ELR (cell line): ENCODE measurements at places on chromosomes 12 and 14.
A peak's percentile ranks its signal among the peaks of the same experiment; 100 is the strongest.

GRCh38 chr12:130916241-130916911 lies 37.3 kb upstream of the ADGRD1 start:
- peak; percentile 33 for DNase-seq

DNA sequence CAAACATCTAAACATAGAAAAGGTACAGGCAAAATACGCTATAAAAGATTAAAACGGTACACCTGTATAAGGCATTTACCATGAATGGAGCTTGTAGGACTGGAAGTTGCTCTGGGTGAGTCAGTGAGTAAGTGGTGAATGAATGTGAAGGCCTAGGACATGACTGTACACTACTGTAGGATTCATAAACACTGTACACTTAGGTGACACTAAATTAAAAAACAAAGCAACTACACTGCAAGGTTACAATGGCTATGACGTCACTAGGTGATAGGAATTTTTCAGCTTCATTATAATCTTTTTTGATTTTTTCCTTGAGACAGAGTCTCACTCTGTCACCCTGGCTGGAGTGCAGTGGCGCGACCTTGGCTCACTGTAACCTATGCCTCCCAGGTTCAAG lies 269.2 kb downstream of the KSR2 start:
- peak; percentile 11 for DNase-seq

- DNase-seq = no peak
Measured at GRCh38 chr12:125149160-125150108, 84.2 kb downstream of the AACS start.

DNA sequence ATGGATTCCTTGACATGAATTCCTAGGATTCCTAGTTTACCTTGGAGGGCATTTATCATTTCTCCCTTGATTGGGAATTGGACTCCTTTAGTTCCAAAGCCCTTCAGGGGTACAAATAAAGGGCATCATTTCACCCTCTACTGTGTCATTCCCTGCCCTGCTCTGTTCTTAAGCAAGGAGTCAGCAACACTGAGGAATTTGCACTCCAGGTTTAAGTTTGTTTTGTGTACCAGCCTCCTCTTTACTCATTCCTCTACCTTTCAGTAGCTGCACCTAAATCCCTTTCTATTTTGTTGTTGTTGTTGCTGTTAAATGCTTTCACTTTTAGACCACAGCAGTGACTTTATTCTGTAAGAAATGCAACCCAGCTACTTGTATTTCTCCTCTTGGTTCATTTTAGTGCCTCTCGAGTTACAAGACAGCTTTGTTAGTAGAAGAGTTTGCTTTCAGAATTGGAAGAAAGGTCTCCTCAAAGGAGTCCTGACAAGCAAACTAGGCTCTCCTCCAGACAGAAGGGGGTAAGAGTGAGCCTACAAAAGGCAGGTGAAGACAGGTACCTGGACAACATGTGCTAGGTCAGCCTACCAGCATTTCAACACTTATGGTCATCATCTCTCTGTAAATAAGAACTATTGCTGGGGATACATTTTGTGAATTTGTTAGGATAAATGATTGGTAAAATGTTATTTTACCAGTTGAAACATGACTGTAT lies 90.0 kb downstream of the RMST start:
- DNase-seq = no peak

DNA sequence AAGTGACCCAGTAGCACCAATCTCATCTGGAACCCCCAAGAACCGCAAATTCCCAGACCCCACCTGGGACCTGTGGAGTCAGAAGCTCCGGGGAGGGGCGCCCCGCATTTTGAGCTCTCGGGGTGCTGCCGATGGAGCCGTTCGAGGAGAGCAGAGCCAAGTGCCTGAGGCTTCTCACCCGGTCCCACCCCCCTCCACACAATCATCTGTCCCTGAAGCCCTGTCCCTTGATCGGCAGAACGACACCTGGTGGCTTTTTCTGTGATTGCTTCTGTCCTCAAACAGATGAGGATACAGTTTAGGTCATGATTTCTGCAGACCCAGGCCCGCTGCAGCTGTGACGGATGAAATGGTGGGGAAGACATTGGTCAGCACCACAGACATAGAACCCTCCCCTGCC lies 74.7 kb downstream of the NOC4L start:
- no peak for DNase-seq

DNA sequence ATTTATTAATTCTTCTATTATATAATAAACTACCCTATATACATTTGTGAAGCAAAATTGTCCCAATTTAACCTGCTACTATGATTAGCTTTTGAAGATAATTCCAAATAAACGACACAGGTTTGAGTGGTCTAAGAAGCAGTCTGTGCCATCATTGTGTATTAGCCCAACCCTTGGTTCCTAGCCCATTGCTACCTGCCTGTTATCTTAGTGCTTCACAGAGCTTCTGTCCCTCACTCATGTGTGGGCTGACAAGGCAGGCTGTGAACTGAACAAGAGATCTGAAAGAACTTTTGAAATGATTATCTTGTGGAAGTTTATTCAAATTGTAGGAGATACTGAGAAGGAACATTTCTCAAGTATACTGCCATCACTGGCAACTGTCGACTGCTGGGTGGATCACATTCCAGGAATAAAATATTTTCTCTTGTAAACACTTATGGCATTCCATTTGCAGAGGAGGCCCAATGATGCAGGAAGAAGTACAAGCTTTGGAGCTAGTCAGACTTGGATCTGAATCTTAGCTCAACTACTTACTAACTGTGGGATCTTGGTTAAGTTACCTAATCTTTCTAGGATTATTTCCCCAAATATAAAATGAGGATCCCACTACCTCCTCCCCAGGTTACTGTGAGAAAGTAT lies 7.8 kb upstream of the MTERF2 start:
- DNase-seq = no peak

DNA sequence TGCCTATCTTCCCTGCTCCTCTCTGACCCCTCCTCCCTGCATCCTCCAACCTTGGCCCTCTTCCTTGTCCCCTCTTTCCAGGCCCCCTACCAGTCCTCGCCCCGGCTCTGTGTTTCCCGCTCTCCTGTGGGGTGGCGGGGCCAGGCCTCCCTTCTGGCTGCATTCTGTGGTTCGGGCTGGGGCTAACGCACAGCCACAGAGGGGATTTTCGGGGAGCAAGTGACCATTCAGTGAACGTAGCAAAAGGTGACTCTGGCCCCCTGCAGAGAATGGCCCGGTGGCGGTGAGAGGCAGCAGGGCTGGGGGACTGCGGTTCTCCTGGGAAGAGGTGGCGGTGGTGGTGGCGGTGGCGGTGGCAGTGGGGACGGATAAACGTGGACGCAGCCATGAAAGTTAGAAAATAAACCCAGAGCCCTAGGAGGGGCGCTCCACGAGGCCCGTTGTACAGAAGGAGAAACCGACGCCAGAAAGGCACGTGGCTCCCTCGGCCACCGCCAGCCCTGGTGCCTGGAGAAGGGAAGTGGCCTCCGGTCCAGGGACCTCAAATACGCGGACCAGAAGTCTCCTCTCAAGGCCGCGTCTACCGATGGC lies 269.6 kb downstream of the ADGRD1 start:
- DNase-seq = no peak

- DNase-seq = no peak
Measured at GRCh38 chr12:81010641-81011040, 67.2 kb upstream of the ACSS3 start.

- peak; percentile 72 for DNase-seq
Measured at GRCh38 chr14:102508774-102509745, 516 bp downstream of the ANKRD9 start.

- no peak for DNase-seq
Measured at GRCh38 chr14:68523989-68524725, 268.7 kb downstream of the ZFP36L1 start.

DNA sequence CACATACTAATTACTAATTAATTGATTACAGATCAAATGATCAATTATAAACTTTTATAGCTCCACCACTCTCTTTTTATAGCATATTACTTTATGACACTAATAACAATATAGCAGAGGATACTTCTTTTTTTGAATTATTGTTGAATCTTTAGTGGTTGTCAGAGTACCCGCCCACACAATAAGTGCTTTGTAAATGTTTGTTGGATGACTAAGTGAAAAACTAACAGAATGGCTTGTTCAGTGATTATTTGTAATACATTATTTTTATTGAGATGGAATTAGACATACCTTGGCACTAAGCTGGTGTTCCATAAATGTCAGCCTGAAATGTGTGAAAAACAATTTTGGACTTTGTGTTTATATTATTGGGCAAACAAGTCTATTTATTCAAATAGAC lies 670.5 kb upstream of the ATXN7L3B start:
- DNase-seq = peak; percentile 10

- peak; percentile 28 for DNase-seq
Measured at GRCh38 chr12:2804393-2805142, 7.9 kb upstream of the ITFG2 start.

- no peak for DNase-seq
Measured at GRCh38 chr12:14452865-14453264, 87.4 kb downstream of the ATF7IP start.

- DNase-seq = no peak
Measured at GRCh38 chr14:61379639-61380184, 58.3 kb downstream of the PRKCH start.

DNA sequence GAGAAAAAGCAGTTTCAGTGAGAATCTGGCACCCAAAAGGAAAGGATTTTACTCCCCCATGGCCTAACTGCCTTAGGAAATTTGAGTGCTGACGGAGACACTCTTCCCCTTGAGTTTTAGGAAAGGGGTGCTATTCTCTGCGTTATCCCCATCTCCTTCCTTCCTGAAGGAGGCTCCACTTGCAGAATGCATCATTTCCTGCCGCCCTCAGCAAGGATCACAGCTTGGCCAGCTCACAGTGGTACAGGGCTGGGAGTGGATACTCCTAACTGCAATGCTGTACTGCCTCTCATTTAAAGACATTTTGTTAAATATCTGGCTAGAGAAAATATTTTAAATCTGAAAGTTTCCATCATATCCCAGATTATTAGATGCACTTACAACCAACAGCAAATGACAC lies 33.0 kb downstream of the RDH12 start:
- DNase-seq = peak; percentile 44

- DNase-seq = peak; percentile 8
Measured at GRCh38 chr14:50395448-50395847, 1.2 kb downstream of the CDKL1 start.

DNA sequence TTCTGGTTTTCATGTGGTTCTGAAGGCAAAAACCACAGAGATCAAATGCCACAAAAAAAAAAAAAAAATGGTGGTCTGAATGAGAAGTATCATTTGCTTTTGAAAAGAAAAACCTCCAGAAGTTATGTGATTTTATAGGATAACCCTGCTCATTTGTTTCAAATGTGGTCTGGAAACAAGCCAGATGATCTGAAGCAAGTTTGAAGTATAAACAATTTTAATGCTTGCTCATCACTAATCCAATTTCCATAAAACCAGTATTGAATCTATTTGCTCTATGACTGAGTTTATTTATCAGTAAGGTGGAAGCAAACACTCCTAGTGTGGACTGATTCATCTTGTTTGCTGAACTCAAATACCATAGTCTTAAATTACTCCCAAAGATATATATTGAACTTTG lies 407.3 kb upstream of the FLRT2 start:
- peak; percentile 12 for DNase-seq

DNA sequence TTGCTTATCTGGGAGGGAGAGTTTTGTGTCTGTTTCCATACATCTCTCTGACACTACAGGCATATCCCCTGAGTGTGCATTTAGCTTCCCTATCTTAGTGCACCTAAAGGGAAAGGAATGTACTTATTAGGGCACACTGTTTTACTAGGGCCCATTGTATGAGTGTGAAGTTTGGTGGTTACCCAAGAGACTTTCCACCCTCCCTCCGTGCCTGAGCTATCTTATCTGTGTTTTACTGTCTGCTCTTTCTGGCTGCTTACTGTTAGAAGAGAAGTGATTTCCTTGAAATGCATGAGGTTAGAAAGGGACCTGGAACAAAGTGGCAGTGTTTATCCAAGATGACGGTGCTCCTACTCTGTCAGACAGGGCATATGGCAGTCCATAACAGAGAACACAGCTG lies 8.5 kb upstream of the SVOP start:
- no peak for DNase-seq

GRCh38 chr14:52402812-52403526 lies 88.9 kb downstream of the PTGER2 start:
- peak; percentile 54 for DNase-seq

- DNase-seq = no peak
Measured at GRCh38 chr12:40178701-40179100, 46.1 kb upstream of the LRRK2 start.

DNA sequence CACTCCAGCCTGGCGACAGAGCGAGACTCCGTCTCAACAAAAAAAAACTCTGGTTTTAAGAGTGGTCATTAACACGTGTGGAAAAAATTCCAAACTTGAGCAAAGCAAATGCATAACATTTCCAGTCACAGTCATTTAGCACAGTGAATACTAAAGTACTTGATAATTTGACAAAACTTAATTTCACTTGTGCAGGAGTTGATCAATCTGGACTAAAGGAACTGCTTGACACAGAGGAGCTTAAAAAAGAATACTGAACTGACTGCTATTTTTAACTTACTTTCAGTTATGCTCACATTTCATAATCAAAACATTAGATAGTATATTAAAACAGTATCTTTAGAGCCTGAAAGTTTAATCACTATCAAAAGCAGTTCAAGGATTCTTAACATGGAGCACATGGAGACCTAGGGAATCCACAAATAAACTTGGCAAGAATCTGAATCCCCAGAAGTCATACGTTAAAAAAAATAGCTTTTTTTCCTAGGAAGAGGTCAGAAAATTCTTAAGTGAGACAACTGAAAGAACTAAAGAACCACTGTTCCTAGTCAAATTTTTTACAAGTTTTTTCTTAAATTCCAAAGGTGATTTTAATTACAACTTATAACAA lies 7.4 kb downstream of the UBE2N start:
- no peak for DNase-seq

DNA sequence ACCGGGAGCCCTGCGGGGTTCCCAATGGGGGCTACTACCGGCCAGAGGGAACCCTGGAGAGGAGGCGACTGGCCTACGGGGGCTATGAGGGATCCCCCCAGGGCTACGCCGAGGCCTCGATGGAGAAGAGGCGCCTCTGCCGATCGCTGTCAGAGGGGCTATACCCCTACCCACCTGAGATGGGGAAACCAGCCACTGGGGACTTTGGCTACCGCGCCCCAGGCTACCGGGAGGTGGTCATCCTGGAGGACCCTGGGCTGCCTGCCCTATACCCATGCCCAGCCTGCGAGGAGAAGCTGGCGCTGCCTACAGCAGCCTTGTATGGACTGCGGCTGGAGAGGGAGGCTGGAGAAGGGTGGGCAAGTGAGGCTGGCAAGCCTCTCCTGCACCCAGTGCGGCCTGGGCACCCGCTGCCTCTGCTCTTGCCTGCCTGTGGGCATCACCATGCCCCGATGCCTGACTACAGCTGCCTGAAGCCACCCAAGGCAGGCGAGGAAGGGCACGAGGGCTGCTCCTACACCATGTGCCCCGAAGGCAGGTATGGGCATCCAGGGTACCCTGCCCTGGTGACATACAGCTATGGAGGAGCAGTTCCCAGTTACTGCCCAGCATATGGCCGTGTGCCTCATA lies 9.7 kb downstream of the TNS2 start:
- no peak for DNase-seq

- DNase-seq = peak; percentile 71
Measured at GRCh38 chr14:76647697-76648298, 113.5 kb upstream of the VASH1 start.

GRCh38 chr14:101928415-101928841 lies 35.9 kb upstream of the DYNC1H1 start:
- DNase-seq = no peak
